Fibroblast of lung (primary cell): ENCODE measurements at places on chromosomes 16 and 17. TPM values are rescaled to one million over a fixed set of nuclear protein-coding genes. Genes with fewer than 3 reads are reported as not detected.

The SDR42E2 gene
- under 0.01 TPM in 1 of 2 replicates, not detected in the other for total RNA-seq

The EIF1 gene
- total RNA-seq, result 112 and 145 TPM in 2 replicates

The XAF1 gene
- total RNA-seq, result 57.5 and 98.9 TPM in 2 replicates

The KRT24 gene
- not detected in 2 replicates for total RNA-seq

The HSD3B7 gene
- total RNA-seq, result 32.9 and 47.9 TPM in 2 replicates

The SKAP1 gene
- total RNA-seq, result not detected in 2 replicates

The UMOD gene
- not detected in 2 replicates for total RNA-seq

The ZBTB4 gene
- 16.4 and 29.9 TPM in 2 replicates for total RNA-seq

The SLC12A3 gene
- total RNA-seq, result not detected in 2 replicates

The NPIPA3 gene
- 0.77 and 4.6 TPM in 2 replicates for total RNA-seq

The LGALS9B gene
- total RNA-seq, result not detected in 2 replicates

The IL21R gene
- 1.8 and 7.4 TPM in 2 replicates for total RNA-seq

The TNP2 gene
- not detected in 2 replicates for total RNA-seq

The CCL16 gene
- total RNA-seq, result not detected in 2 replicates

The RHOT1 gene
- 44.7 and 58.8 TPM in 2 replicates for total RNA-seq

The MYH13 gene
- total RNA-seq, result not detected in 2 replicates

The USP6 gene
- not detected in 2 replicates for total RNA-seq

The GP1BA gene
- not detected in 2 replicates for total RNA-seq

The TEKT1 gene
- total RNA-seq, result not detected in 2 replicates

The PDE6G gene
- total RNA-seq, result 0.17 TPM in 1 of 2 replicates, not detected in the other

The C1QL1 gene
- total RNA-seq, result 1.3 and 1.8 TPM in 2 replicates

The NGFR gene
- under 0.01 and 0.17 TPM in 2 replicates for total RNA-seq

The SRCIN1 gene
- under 0.01 TPM in 1 of 2 replicates, not detected in the other for total RNA-seq

The SETD1A gene
- total RNA-seq, result 1.5 and 3.5 TPM in 2 replicates

The ODF4 gene
- not detected in 2 replicates for total RNA-seq

The PLD6 gene
- total RNA-seq, result 6.7 and 7.8 TPM in 2 replicates

The HBA1 gene
- not detected in 2 replicates for total RNA-seq

The KRT33B gene
- total RNA-seq, result not detected in 2 replicates

The SNX20 gene
- not detected in 2 replicates for total RNA-seq

The BEAN1 gene
- total RNA-seq, result not detected in 2 replicates

The VEZF1 gene
- 37.0 and 51.2 TPM in 2 replicates for total RNA-seq
